Transverse colon (tissue), 4 donors: ENCODE measurements at places on chromosomes 2 and 18. TPM values are rescaled to one million over a fixed set of nuclear protein-coding genes. Genes with fewer than 3 reads are reported as not detected.

Gene OTOS
- total RNA-seq = not detected

Gene VWA3B
- total RNA-seq = 0.41 TPM

Gene TWIST2
- 15.5 TPM for total RNA-seq

DNA sequence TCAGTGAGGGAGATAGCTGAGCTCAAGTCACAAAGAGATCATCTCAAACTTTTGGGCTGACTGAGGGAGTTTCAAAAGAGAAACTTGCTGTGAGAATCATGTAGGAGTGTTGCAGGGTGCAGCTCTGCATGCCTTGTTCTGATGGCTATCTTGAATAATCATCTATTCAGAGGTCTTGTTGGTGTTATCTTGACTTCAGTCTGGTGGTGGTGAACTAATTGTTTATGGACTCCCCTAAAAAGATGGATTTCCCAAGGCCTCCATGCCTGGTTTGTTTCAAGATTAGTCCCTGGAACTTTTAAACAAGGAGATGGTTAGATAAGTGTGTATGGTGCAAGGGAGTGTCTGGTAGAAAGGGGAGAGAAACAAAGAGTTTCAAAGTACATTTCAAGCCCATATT, 29.8 kb downstream of the SLC39A6 start:
- no peak for DNase-seq
- H3K4me1 ChIP-seq = no peaks in the 10 kb centered on the region
- H3K36me3 ChIP-seq = no peaks in the 10 kb centered on the region
- no peak overlapping the region for H3K4me3 ChIP-seq

- H3K4me3 ChIP-seq = no peak overlapping the region
- DNase-seq = no peak
- H3K4me1 ChIP-seq = no peaks in the 10 kb centered on the region
- no peaks in the 10 kb centered on the region for H3K27me3 ChIP-seq
- no peaks in the 10 kb centered on the region for H3K36me3 ChIP-seq
These were observed 37.8 kb upstream of the ZNF397 start for GRCh38 chr18:35203067-35203466.

DNA sequence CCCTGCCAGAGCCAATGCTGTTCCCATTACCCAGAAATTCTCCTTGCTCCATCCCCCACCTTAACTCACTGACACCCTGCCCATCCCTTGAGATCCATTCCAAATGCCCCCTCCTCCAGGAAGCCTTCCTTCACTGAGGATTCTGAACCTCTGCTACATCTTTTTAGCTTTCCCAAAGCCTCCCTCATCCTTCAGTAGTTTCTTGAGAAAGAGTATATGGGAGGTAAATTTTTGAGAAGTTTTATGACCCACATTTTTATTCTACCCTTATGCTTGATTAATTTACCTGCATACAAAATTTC, 93.1 kb downstream of the INHBB start:
- no peak overlapping the region for H3K27ac ChIP-seq
- no peak for DNase-seq
- no peak overlapping the region for H3K4me3 ChIP-seq
- no peaks in the 10 kb centered on the region for H3K36me3 ChIP-seq

DNA sequence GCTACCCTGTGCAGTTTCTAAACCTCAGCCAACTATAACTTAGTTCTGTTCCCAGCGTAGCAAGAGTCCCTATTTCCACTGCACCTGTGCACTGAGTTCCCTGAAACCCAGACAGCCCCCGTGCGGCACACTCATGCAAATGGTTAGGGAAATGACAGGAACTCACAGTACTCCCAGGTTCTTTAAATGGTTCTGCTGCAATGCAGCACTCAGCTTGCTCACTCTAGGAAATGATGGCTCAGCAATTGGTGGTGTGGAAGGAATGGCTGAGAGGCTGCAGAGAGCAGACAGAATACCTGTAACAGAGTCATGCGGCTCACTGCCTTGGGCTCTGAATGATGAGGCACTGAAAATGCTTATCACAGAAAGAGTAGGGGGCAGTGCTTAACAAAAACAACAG, 143.0 kb downstream of the RAD51AP2 start:
- H3K27me3 ChIP-seq = no peaks in the 10 kb centered on the region
- H3K36me3 ChIP-seq = no peaks in the 10 kb centered on the region
- no peak overlapping the region for H3K27ac ChIP-seq
- no peak overlapping the region for H3K4me3 ChIP-seq
- no peak for DNase-seq

GRCh38 chr18:6730416-6731221, 1.1 kb downstream of the ARHGAP28 start:
- DNase-seq = no peak
- peaks cover 5% of the 10 kb centered on the region for H3K27me3 ChIP-seq
- H3K4me1 ChIP-seq = no peaks in the 10 kb centered on the region
- no peak overlapping the region for H3K4me3 ChIP-seq
- peak overlapping the region; percentile 71 for H3K27ac ChIP-seq

GRCh38 chr2:218465987-218466633, 47.2 kb downstream of the VIL1 start:
- no peaks in the 10 kb centered on the region for H3K4me1 ChIP-seq
- peaks cover 7% of the 10 kb centered on the region for H3K36me3 ChIP-seq
- H3K27ac ChIP-seq = no peak overlapping the region
- no peak for DNase-seq
- no peaks in the 10 kb centered on the region for H3K27me3 ChIP-seq

- H3K4me1 ChIP-seq = no peaks in the 10 kb centered on the region
- no peak for DNase-seq
- no peak overlapping the region for H3K4me3 ChIP-seq
- H3K27ac ChIP-seq = no peak overlapping the region
- H3K36me3 ChIP-seq = no peaks in the 10 kb centered on the region
These were observed 39.4 kb upstream of the LANCL1 start for GRCh38 chr2:210515911-210516310.

DNA sequence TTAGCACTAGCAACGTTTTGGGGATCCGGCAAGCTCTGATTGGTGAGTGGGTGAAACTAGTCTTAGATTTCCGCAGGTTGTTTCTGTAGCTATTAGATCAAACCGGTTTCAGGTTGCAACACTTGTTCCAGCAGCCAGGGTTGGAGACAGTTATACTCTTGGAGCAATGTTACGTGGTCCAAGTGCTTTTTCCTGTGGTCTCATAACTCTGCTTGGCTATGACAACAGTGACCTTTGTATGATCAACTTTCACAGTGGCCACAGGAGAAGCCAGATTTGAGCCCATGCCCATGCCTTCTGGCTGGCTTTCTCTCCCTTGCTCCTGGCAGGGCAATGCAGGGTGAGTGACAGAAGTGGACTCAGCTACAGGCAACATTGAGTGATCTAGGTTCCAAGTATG, 84.5 kb upstream of the TAF1B start:
- peaks cover 16% of the 10 kb centered on the region for H3K4me1 ChIP-seq
- H3K4me3 ChIP-seq = no peak overlapping the region
- no peak overlapping the region for H3K27ac ChIP-seq
- no peaks in the 10 kb centered on the region for H3K36me3 ChIP-seq

DNA sequence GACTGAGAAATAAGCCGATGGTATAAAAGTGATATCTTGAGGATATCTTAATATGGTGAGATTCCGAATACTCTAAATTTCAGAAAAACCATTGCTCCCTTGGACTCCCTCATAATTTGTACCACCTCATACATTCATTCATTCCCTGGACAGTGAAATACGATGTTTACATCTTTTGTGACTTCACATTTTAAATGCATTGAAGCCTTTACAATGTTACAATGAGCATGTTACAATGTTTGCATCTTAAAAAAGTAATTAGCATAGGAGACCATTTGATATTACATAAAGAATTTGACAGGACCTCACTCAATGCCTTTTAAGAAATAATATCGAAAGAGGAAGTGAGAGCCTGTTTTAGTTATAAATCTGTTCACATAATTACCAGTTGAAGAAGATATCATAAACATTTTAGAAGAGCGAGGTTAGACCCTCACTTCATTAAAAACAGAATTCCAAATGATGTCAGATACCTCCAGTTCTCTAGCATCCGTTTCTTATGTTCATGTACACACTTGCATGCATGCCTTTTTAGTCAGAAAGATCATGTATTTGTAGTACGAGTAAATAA, 372.0 kb downstream of the ARHGAP15 start:
- no peaks in the 10 kb centered on the region for H3K36me3 ChIP-seq
- no peak overlapping the region for H3K4me3 ChIP-seq
- no peaks in the 10 kb centered on the region for H3K27me3 ChIP-seq
- no peak for DNase-seq
